ENCODE measurements at places on chromosomes 2 and 18.

- no peak for DNase-seq
These were observed 2.1 kb upstream of the SKA1 start for GRCh38 chr18:50372743-50373142.

DNA sequence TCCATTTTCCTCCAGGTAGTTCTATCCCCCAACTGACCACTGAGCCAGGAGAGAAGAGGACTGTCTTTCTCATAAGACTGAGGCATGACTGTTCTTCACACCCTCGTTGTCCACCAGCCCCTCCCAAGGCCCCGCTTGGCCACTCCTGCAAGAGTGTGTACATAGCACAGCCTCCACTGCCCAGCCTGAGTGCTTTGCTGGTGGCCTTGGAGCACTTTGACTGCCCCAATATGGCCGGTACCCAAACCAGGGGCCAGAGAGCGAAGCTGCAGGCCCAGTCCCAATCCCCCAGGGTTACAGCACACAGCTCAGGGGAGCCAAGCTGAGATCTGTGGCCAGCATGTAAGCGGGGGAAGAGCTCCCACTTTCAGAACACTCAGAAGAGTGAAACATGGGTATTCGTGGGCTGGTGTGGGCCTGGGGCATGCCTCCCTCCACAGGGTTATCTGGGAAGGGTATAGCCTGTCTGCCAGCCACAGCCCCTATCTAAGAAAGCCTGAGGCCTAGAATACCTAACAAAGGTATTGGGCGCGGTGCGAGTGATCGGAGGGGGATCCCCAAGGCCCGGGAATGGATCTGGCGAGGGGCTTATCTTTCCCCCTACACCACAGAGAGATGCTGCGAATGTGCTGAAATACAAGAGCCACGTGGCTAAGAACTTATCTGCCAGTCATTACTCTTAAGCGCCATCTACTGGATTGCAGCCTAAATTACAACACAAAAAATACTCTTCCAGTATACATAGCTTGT, 163.8 kb downstream of the WDPCP start:
- peak; percentile 75 for DNase-seq

DNA sequence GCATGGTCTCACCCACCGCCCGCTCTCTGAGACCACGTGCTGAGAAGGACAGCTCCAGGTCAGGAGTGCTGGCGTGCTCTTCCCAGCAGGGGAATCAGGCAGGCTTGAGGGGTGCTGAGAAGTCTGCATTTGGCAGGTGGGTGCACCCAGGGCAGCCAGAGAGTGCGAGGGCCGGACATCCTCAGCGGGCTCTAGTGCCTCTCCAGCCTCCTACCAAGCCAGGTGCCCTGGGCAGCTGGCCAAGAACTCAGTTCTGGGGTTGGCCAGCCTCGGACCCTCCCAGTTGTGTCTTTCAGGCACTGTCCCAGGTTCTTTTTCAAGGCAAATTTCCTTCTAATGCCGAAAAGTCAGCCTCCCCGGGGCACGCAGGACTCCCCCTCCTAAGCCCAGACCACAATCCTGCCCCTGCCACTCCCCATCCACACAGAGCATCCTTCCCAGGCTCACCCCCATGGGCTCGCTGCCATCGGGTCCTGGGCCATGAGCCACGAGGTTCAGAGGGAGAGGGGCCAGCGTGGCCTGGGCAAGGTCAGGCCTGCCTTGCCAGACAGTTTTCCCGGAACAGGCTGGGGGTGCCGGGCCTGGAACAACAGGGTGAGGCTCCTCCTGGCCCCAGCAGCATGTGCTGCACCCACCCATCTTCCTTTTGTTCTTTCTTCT, 52.2 kb upstream of the GPC1 start:
- no peak for DNase-seq

GRCh38 chr2:36351291-36351690, 4.3 kb upstream of the CRIM1 start:
- DNase-seq: no peak

DNA sequence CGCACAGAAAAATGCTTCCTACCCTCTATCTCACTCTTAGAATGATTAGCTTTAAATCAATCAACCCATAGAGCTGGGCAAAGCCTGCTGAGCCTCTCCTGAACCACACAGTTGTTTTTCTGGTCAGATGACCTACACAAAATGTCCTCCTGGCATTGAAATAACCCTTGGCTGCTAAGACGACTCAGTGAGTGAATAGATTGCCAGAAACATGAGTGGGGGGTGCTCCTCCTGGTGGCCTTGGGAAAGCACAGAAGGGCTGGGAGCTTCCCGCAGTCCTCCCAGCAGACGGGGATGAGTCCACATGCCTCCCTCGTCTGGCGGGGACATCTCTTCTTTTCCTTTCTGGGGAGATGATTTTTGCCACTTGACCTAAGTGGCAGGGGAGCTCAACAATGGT, 14.9 kb downstream of the MAL start:
- no peak for DNase-seq

DNA sequence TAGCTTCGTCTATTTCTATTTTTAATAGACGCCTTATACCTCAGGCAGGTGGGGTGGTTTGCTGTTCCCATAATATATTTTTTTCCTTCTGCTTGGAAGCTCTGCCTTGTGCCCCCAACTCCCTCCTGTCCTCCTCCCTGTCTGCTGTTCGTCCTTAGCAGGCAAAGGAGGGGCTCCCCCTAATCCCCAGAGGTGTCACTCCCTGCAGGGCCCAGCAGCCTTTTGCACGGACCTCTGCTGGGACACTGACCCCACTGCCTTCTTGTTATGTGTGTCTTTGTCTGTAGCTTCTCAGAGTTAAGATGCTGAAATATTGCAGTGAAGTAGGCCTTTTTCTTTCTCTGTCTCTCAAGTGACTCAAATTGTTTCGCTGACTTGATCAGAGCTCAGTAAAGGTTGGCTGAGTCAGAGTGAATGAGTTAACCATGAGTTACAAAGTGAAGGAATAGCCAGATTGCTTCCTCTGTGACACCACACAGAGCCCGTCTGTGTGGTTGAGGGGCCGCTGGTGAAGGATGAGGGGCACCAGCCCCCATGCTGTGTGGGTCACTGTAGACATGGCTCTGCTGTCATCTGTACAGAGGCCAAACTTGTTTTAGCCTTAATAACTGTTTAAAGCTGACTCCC, 47.7 kb downstream of the PRKCE start:
- no peak for DNase-seq

DNA sequence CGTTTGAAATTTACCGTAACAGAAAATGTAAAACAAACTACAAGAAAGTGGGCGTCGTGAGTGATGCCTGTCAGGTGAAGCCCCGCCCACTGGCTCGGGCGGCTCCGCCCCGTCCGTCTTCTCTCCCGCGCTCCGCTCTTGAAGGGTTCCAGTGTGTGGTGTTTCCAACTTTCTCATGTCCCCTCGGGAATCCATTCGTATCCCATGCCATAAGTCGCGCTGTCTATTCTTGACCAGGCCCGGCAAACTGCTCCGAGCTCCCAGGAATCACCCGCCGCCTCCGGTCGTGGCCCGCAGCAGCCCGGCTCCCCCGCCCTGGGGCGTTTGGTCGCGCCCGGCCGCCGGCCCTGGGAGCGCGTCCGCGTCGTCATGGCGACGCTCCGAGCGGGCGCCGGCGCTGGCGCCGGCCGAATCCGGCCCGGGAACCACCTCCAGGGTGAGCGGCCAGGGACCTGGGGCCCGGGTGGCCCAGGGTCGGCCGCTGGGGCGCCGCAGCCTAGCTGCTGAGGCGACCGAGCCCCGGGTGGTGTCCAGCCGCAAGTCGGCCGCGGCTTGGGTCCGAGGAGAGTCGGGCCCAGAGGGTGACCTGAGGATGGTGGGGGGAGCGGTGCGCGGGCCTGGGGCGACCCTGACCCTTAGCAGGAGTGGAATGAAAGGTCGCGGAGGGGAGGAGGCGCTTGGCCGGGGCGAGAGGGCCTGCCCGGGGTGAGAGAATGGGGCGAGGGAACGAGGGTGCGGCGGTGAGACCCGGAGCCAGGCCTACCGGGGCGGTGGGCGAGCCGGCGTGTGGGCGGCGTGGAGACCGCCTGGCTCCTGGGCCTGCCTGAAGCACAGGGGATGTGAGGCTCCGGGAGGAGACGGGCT, at the start of gene CFAP221:
TSS of gene CFAP221 (plus strand) at position 375 of the 864 bp plus-strand sequence. CDS start 1,683 bp downstream, outside the sequence.
- peak; percentile 62 for DNase-seq

DNA sequence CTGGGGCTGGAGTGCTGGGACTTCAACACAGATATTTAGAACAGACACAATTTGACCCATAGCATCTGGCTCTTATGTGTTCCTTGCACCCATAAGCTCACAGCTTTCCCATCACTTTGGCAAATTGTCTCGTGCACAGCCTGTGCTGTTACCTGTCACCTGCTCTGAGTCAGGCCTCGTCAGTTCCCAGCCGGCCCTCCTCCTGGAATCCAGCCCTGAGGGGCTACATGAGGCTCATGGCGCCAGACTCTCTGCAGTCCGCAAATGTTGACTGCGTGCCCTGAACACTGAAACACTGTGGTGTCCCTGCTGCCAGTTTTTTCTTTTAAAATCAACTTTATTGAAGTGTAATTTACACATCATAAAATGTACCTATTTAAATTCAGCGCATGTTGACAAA, 65.4 kb upstream of the BZW1 start:
- DNase-seq: no peak

DNA sequence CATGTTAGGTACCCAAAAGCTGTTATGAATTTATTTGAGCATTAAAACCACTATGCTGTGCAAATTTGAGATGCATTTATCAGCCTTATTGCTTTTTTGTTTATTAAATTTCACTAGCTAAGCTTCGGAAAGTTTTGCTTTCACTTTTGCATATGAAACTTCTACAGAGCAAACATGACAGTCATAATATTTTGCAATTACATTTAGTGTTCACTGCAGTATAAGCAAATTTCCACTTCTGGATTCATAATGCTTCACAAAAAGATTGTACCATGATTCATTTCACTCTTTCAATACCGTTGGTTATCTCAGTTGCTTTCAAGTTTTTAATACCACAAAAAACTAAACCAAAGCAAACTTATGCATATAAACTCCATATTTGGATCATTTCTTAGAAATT, 228.7 kb upstream of the SLC8A1 start:
- DNase-seq: no peak

DNA sequence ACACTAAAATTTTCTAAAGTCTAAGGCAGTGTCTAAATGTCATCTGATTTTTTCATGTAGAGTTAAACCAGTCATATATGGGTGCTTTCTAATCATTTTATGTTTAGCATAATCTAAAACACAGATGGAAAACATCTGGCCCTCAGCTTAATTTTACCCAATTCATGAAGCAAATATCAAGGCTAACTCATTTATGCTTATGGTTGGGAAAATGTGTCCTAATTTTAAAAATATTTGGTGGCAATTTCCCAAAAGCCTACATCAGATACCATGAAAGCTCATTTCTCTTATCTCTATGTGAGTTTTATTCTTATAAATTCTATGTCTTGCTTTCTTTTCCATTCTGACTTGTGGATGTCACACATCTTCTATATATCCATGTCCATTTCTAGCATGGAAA, 7.2 kb downstream of the SP5 start:
- no peak for DNase-seq

GRCh38 chr18:54776282-54776977, 51.8 kb upstream of the RAB27B start:
- DNase-seq: peak; percentile 85

DNA sequence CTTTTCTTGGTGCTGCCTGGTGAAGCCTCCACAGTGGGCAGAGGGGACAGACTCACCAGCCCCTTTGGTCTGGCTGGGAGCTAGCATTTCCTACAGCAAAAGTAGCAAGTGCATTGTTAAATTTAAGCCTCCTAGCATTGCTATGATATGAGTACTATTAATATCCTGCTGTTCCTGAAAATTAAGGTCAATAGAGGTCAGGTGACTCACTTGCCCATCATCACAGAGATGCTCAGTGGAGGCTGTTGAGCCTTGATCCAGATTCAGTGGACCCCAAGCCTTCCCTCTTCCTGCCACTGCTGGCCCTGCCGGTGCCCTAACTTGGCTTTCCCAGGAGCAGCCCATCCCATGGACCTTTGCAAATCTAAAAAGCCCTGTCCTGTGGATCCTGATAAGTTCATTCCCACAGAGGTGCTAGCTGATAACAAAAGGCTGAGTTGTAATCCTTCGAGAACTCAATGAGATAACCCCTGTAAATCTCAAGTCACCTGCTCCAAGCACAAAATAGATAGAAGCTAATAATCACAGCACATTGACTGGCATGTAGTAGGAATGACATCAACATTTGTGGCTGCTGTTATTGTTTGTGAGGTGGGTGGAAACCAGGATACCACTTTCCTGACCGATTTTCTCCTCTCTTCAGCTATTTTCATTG, 84.4 kb downstream of the THNSL2 start:
- DNase-seq: no peak

GRCh38 chr2:41836948-41837347, 210.9 kb upstream of the PKDCC start:
- DNase-seq: peak; percentile 57

GRCh38 chr2:197801033-197801432, 3.4 kb upstream of the PLCL1 start:
- DNase-seq: no peak

DNA sequence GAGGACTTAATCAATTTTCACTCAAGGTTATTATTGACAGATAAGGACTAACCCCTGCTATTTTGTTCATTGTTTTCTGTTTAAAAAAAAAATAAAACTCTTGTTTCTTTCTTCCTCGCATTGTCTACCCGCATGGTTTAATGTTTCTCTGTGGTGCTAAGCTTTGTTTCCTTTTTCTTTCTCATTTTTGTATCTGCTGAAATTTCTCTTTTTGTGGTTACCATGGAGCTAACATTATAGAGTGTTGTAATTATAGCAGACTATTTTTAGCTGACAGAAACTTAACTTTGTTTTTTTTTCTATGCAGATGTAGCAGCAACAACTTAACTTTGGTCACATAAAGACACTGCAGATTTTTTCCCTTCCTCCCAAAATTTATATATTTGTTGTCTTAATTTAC, 43.1 kb upstream of the CHN1 start:
- no peak for DNase-seq

- no peak for DNase-seq
These were observed 44.0 kb downstream of the CTDP1 start for GRCh38 chr18:79723628-79724027.

DNA sequence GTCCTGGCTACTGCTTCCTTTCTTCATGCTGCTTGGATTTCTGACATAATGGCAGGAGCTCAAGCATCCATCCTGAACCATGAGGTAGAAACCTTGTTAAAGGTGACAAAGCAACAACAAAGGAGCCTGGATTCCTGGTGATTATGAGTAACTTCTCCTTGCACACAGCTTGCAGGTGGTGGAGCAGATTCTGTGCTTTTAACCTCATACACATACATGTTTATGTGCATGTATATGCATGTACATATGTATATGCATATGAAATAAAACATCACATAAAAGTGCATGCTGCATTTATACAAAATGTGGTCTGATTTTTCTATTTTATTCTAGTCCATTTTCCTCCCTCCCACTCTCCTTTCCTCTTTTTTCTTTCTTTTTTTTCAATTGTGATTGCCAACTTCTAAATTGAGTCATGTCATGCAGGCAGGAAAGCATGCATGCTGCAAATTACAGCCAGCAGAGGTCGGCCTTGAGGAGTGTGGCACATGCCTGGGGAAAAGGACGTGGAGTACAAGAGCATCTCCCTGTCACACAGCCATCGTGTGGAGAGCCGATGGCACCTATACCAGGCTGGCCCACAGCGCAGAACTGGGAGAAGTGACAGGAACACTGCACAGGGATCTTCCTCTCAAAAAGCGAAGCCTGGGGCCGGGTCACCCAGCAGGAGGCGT, 17.9 kb downstream of the LCT start:
- peak; percentile 15 for DNase-seq

GRCh38 chr2:196099916-196100315, 31.3 kb upstream of the DNAH7 start:
- no peak for DNase-seq

- DNase-seq: no peak
These were observed 165.2 kb downstream of the DYSF start for GRCh38 chr2:71618327-71619113.
